ENCODE measurements at places on chromosomes 2 and 18.

DNA sequence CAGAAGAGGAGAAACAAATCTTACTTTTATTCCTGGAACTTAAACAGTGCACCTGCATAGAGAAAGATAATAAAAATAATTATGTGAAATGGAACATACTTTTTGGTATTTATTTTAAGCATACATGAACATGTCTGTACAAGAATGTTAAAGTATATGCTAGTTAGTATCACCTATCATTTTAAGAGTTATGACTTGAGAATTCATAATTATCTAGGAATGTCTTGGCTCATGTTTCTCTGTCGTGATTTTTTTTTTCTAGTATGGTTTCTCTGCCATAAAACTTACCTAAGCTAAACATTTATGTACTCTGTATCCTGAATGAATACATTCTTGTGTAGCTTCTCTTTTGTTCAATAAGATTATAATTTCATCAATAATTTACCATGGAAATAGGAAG, 4.2 kb downstream of the SERPINB7 start:
- no peak for DNase-seq

- no peak for DNase-seq
Measured at GRCh38 chr2:102657770-102658169, 38.4 kb downstream of the SLC9A2 start.

DNA sequence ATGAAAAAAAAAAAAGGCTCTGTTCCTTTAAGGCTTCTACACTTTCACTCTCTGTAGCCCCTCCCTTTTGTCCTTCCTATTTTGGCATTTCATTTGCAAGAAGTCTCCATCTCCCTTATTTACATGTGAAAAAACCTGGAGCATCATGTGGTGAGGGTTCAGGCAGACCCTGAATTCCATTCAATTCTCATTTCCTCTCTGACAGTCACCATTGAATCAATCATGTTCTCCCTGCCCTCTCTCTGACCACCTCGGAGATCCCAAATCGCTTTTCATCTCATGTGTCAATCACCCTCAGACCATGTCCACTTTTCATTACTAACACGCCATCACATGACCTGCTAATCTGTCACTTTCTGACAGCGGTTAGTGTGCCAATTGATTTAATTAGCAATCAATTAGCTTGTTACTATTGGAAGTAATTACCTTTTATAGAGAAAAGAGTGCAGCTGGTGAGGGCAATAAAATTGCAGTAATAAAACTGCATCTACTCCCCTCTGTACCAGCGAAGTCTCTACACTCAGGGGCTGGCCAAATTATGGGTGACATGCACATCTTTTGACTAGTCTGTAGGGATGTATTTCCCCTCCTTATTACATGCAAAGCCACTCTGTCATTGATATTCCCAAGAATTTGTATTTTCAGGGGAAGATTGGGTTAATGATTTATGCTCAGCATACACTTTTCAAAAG, 317.4 kb downstream of the EN1 start:
- DNase-seq, result no peak

DNA sequence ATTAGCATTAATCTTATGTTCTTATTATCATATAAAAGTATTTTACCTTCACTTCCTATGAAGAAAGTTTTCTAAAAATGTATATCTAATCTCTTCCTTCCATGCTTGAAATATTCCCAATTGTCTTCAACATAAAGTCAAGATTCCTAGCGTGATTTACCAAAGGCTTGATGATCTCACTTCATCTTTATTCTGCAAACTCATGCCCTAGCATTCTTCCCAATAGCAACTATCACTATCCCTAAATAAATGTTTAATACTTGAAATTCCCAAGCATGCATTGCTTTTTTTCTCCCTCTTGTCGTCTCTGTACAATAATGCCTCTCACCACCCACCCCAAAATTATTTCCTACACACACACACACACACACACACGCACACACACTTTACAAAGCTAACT, 125.8 kb downstream of the VWC2L start:
- DNase-seq, result no peak

GRCh38 chr2:118642501-118642900, 204.9 kb downstream of the EN1 start:
- DNase-seq, result no peak

GRCh38 chr2:230578106-230578505, 134.5 kb upstream of the CAB39 start:
- DNase-seq, result no peak

GRCh38 chr2:66555501-66556324, 120.8 kb downstream of the MEIS1 start:
- no peak for DNase-seq

DNA sequence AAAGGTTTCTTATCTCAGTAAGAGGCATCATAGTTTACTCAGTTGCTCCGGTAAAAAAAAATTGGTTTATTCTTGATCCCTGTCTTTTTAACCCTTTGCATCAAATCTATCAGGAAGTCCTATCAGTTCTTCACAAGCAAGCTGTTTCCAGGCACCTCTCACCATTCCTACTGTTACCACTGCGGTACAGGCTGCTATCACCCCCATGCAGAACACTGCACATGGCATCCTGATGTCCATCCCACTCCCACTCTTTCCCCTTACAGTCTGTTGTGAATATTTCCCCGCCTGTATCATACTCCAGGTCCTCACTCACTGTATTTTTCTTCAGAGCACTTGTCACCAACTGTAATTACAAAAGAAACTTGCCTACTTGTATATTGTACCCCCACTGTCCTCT, 5.3 kb upstream of the CNRIP1 start:
- no peak for DNase-seq
